ENCODE measurements at places on chromosomes 11 and 22.

DNA sequence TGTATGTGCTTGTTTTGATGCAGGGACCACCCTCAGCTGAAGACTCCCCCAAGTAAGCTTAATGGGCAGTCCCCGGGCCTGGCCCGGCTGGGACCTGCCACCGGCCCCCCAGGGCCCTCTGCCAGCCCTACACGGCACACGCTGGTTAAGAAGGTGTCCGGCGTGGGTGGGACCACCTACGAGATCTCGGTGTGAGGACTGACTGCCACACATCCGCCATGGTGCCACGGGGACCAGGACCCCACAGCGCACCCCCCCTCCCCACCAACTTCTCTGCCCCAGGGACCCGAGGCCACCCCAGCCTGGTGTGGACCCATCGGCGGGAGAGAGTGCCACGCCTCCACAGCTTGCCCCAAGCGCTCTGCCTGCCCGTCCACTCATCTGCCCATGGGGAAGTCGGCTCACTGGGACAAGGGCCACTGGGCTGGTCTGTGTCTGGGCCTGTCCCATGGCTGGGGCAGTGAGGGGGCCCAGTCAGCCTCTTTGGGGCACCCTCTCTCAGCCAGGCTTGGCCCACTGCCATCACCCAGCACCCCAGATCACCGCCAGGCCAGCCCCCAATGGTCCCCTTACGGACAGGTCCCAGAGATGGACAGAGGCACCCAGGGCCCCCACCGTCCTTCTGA is 5.5 kb downstream of the CCDC188 start:
- DNase-seq, result no peak

DNA sequence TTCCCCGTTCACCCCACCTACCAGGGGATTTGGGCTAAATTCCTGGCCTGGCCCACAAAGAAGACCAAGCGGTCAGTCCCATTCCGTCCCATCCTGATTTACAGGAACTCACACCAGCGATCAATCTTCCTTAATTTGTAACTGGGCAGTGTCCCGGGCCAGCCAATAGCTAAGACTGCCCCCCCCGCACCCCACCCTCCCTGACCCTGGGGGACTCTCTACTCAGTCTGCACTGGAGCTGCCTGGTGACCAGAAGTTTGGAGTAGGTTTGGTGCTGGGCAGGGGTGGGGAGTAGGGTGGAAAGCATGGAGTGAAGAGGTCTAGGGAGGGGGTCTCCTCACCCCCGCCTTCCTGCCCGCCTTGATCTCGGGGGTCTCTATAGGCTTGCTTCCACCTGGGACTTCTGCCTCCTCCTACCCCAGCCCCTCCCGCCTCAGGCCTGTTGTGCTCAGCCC is at the start of gene SERPING1:
Gene SERPING1, plus strand, starts transcription at position 225 of the 455 bp plus-strand sequence. CDS start 586 bp downstream, outside the sequence.
- DNase-seq, result no peak

DNA sequence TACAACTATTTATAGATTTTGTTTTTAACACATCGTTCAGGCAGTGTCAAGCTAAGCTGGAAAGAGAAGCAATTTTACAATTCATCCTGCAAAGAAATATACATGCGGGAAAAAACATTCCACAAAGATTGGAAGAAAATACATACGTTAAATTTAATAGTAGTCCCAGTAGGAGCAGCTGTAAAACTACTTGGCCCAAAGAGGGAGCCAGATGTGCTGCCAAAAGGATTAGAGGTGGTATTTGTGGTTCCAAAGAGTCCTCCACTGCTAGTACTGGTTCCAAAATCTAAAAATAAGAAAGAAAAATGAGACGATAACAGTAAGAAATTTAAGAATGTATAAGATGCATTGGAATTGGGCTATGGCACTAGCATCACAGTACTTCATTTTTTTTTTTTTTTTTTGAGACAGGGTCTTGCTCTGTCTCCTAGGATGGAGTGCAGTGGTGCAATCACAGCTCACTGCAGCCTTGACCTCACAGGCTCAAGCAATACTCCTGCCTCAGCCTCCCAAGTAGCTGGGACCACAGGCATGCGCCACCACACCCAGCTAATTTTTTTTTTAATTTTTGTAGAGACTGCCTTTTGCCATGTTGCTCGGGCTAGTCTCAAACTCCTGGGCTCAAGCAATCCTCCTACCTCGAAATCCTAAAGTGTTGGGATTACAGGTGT is 21.5 kb downstream of the NUP98 start:
- DNase-seq, result no peak

- DNase-seq, result no peak
Measured at GRCh38 chr11:1728931-1729691, 21.3 kb downstream of the IFITM10 start.

GRCh38 chr22:25403811-25404471 is 160.5 kb upstream of the GRK3 start:
- no peak for DNase-seq

- DNase-seq, result no peak
Measured at GRCh38 chr11:31764766-31765165, 46.4 kb downstream of the PAX6 start.

DNA sequence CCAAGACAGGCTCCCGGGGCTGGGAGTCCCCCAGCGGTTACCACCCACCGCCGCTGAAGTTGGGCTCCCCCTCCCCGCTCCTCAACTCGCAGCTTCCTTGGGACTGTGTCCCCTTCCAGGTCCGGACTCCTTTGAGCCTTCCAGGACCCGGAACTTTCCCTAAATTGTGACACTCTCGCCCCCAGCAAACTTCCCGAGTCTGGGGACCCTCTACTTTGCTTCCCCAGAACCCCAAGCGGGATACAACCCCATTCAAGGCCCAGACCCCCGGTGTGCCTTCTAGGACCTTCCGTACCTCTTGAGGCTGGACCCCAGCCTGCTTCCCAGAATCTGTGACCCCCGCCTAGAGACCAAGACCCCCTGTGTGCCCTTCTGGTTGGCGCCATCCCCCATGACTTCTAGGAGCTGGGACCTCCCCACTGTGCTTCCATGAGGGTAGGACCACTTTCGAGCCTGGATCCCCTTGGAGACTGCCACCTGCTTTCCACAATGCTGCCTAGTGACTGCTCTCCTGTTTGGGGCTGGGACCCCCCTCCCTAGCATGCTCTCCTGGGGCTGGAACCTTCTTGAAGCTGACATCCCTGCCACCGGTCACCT is 587 bp downstream of the MYRF start:
- no peak for DNase-seq

DNA sequence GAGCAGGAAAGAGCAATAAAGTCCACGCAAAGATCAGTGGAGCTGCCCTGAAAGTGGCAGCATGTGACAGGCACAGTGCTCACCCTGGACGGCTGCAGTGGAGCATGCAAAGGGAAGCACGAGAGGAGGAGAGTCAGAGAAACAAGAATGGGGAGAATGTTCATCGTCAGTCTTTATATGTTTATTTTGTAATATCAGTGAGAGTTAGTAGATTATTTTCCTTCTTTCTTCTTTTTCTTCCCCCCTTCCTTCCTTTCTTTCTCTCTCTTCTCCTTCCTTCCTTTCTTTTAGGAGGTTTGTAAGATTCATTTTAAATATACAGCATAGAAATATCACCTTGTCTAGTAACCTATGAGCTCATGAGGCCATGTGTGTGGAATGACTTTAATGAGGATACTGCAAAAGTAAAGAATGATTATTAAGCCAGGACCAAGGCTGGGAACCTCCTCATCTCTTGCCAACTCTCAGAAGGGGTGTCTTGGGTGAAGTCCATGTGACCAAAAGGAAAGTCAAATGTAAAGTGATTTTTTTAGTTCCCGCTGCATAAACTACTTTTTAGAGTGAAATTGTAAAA is 321.1 kb downstream of the AASDHPPT start:
- no peak for DNase-seq

GRCh38 chr11:2209900-2210321 is 38.3 kb upstream of the TH start:
- DNase-seq, result no peak

DNA sequence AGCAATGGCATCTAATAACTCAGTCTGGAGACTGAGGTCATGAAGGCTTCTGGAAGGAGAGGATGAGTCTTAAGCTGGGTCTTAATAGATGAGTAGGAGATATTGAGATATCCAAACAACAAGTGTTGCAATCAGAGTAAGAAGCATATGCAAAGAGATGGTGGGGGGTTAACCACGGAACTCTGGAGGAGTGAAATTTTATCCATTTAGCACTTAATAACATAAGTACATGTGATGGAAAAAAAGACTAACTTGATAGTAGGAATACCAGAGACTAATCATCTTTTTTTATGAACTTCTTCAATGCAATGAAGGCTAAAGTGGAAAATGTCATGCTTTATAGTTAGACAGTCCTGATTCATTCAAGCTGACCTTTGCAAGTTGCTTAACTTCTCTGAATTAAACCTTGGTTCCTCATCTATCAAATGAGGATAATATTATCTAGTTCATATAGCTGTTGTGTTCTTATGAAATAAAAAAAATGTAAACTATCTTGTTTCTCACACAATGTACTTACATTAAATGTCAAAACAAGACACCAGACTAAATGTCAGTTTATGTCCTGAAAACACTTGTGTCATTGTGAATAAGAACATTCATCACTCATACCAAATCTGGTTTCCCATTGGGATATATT is 403.1 kb upstream of the CCDC90B start:
- no peak for DNase-seq

DNA sequence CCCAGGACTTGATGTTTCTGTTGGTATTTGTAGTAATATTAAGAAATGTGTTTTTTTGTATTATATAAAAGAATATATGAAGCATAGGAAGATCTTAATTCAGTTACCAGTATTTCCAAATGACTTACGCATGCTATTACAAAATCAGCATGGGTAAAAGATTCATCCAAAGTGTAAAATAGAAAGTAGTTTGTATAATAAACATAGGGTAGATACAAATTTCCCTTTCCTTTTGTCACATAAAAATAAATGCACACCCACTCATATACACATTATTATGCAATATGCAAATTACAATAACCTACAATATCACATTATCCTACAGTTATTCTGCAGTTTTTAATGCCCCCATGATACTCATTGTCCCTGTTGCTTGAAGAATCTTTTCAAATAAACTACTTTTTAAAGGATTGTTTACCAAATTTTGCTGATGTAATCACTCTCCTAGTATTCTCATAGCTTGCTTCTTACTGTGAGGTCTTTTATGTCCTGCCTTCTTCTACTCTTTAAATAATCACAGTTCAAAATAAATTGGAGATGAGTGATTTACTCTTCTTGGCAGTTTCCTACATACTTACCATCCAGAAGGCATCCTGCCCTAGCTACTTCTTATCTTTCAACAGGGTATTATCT is 244.0 kb downstream of the CASP12 start:
- DNase-seq, result no peak

- DNase-seq, result no peak
Measured at GRCh38 chr11:113142508-113142907, 171.9 kb upstream of the TTC12 start.

DNA sequence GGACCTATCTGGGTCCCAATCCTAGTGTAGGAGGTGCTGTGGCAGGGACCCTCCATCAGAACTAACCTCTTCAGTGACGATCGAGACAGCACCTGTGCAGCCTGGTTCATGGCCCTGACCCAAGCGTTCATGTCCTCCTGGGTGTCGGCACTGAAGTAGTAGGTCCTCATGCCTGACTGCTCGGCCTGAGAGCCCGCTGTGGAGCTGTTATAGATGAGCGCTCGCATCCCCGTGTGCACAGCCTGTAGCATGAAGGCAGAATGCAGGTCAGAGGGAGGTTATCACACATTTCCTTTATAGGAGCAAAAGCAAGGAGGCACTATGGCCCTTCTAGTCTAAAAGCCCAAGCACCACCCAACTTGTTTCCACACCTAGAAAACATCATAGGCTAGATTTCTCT is 103.0 kb downstream of the C11orf58 start:
- no peak for DNase-seq

Measured in AG04450 (cell line).